ENCODE measurements at places on chromosomes 3 and 15.
A peak's percentile ranks its signal among the peaks of the same experiment; 100 is the strongest.

DNA sequence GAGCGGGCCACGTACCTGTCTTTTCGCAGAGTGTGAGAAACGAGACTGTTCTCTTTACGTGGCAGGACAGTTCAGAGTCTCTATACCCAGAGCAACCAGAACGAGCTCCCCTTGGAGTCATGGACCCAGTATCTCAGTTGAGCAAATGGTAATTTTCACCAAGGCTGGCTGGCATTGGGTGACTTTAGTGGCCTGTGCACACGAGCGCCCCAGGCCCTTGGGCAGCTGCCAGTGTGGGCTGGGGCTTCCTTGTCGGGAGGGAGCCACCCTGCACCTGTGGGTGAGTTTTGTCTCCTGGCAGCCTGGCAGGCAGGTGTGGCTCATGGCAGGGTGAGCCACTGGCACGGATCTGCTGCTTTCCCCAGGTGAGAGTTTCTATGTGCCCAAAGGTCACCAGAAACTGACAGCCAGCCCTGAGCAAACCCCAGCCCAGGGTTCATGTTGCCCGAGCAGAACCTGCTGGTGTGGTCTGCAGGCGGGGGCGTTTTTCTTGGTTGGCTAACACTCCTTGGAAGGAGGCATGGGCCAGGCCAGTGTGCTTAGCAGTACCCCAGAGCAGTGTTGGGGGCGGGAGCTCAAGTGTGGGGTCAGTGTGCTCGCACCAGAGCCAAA is 135.0 kb downstream of the TJP1 start:
- DNase-seq = no peak

- DNase-seq = no peak
Observed at GRCh38 chr3:72347819-72348319, 500.4 kb downstream of the SHQ1 start.

- no peak for DNase-seq
Observed at GRCh38 chr3:114542359-114542758, 248.5 kb downstream of the TIGIT start.

GRCh38 chr3:177106184-177106583 is 91.1 kb downstream of the TBL1XR1 start:
- no peak for DNase-seq

DNA sequence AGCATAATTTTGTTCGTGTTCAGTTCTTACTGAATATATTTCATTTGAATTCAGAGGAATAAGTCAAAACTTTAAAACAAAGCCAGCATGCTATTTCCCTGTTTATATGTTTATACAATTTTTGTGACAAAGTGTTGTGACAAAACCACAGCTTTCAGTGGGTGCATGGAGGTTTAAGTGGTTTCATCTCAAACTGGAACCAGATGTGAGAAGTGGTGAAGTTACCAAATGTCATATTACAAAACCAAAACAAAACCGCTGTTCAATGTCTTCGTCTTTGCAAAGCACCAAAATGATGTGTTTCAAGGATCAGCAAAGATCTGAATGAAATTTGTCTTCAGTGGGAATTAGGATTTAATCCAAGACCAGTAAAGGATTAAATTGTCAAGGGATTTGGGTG is 59.3 kb upstream of the OSTN start:
- DNase-seq = no peak

- DNase-seq = no peak
Observed at GRCh38 chr3:109643590-109643989, 306.2 kb upstream of the DPPA4 start.

DNA sequence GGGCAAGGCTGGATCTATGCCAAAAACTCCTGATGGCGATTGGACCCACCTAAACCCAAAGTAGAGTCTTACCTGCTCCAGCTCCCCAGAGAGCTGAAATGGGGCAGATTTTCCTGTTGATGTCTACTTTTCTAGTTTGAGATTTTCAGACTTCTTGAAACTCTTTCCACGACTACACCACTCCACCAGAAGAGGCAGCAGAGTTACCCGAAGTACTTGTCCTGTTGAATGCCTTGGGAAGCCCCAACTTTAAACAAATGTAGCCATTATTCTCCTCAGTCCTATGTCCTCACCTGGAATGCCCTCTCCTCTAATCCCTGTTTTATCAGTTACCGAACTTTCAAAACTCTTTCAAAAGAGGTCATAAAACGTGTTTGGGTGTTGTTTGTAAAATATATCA is 843.8 kb downstream of the VGLL3 start:
- no peak for DNase-seq

DNA sequence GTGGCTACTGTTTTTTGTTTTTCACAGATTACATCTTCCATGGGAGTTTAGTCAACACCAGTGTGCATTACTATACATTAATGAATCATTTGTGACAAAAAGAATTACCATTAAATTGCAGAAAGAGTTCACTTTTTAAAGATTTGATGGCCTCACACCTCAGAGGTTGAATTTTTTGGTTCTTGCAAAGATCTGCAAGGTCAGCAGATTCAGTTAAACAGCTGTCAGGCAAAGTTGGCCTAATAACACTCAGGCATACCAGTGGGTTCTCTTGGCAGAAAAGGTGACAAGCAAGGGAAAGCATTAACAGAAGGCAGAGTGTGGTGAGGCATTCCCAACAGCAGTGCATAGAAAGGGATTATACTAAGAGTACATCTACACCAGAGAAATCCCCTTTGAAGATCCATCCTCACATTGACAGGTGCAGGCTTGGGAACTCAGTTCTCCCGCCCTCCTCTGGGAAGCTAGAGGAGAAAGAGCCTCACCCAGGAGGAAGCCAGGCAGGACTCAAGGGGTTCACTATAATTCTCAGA is 24.3 kb upstream of the PTX3 start:
- no peak for DNase-seq

GRCh38 chr3:83065851-83066460 is 1304.5 kb upstream of the GBE1 start:
- DNase-seq = no peak

DNA sequence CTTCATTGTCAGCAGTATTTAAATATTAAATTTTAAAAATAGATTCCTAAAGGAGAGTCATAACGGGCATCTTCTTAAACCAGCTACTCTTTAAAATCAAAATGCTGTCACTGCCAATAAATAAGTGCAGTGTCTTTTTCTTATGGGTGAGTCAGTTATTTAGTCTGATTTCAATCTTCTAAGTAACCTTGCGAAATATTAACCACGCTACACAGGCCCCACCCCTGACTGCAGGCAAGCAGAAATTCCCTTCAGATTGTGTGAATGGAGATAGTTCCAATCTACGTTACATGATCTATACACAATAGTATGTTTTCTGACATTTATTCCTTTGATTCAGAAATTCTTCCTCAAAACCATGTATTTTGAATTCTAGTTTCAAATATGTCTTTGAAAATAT is 141.5 kb downstream of the GADL1 start:
- no peak for DNase-seq

DNA sequence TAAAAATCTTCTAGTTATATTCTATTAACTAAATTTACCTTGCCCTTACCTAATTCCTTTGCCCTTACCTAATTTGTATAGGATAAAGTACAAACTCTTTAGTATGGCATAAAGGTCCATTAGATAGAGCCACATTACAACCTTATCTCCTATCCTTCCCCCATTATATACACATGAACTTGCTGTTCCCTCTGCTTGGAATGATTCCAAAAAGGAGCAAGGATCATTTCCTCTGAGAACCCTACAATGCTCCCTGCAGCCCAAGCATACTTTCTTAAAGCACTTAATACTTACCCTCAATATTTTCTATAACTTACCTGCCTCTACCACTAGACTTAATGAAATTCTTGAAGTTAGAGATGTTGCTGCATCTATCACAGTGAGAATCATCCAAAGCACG is 118.9 kb upstream of the CCDC54 start:
- no peak for DNase-seq

DNA sequence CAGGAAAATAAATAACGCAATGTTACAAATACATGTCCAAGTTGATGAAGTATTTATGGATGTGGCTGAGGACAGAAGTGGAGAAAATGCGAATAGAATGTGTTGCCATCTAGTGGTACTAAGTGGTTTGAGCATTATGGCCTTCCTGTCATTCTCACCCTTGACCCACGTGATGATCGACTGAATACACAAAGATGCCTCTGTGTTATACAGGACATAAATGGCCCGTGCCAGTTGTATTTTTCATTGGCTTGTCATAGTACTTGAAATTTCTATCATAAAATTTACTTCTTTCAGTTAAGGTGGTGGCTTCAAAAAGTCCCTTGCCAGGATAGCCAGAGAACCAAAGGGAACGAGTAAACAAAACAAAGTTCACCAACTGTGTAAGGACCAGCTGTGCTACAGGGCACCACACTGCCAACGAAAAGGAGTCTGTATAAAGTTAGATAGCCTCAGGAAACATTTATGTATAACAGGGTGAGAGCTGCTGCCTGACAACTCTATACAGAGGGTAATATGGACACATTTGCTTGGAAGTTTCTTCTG is 103.7 kb downstream of the MYH15 start:
- peak; percentile 33 for DNase-seq

DNA sequence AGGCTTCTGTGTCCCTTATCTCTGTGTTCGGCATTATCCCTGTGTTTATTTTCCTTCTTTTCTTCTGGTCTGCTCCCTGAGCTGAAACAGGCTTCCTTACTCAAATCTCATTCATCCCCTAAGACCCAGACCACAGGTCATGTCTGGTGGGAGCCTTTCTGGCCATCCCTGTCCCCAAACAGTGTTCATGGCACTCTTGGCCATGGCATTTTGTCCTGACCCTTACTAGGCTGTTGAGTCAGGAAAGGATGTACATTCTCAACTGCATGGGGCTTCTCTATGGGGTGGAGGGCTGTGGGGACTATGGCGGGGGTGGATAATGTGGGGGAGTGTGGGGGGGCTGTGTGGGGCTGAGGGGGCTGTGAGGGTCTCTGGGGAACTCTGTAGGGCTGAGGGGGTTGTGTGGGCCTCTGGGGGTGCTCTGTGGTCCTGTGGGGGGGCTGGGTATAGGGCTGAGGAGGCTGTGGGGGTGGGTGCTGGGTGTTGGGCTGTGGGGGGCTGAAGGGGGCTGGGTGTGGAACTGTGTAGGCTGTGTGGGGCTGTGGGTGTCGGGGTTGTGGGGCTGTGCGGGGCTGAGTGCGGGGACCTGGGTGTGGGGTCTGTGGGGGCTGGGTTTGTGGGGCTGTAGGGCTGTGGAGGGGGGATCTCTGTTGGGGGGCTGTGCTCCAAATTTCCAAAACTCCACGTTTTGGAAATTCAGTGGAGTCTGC is 64.3 kb downstream of the KLF13 start:
- no peak for DNase-seq

- no peak for DNase-seq
Observed at GRCh38 chr15:39628144-39628508, 47.2 kb downstream of the THBS1 start.

- no peak for DNase-seq
Observed at GRCh38 chr15:68537506-68537905, 41.3 kb upstream of the CORO2B start.

GRCh38 chr3:44111482-44111881 is 130.2 kb upstream of the TOPAZ1 start:
- no peak for DNase-seq

DNA sequence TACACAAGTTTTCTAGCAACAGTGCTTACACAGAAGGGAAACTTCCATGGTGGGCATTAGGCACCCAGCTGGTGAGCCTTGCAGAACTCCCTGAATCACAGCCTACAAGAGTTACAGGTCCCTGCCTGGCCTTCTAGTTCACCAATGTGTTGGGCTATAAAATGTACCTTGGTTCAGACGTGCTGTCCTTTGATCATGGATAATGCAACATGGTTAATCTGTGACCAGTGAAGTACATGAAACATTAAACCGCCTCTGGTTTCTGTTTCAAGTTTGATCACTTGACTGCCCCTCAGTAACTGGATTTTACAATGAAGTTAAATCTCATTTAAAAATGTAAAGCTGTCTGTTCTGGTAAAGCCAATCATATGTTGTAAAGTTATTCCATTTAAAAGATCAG is 51.8 kb downstream of the FMN1 start:
- no peak for DNase-seq

DNA sequence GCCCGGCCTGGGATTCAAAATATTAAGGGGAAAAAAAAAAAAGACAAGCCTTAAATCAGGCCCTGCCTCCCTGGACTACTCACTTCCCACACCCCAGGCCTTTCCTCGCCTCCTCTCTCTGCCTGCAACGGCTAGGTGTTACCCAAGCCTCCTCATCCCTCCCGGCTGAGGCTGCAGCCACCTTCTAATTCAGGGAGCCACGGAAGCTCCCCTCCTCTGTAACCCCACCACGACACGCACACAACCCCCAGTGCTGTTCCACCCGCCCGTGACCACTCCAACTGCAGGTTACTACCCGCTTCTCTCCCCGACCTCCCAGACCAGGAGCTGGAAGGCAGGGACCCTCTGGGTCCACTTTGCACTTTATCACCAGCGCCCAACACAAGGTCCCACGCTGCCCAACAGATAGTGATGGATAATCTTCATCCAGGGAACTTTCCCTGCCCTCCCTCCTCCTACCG is 936 bp downstream of the KIF7 start:
- DNase-seq = no peak

DNA sequence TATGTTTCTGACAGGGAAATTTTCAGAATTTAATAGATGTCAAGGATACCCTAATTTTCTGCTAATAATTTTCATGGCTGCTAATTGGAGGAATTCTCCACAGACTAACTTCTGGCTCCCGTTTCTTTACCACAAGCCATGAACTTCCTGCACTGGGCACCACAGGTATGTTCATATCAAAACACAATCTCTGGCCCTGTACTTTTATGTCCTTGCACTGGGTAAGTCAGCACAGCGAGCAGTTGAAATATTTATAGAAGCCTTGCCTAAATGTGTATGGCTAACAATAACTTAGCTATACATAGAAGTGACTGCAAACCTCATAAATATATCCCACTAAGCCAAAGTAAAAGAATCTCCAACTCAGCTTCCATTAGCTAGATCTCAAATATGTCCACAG is 246.9 kb downstream of the ZIC1 start:
- no peak for DNase-seq

- no peak for DNase-seq
Observed at GRCh38 chr3:150146991-150147761, 176.5 kb upstream of the PFN2 start.

GRCh38 chr15:36501063-36501678 is 78.3 kb upstream of the CDIN1 start:
- DNase-seq = no peak

DNA sequence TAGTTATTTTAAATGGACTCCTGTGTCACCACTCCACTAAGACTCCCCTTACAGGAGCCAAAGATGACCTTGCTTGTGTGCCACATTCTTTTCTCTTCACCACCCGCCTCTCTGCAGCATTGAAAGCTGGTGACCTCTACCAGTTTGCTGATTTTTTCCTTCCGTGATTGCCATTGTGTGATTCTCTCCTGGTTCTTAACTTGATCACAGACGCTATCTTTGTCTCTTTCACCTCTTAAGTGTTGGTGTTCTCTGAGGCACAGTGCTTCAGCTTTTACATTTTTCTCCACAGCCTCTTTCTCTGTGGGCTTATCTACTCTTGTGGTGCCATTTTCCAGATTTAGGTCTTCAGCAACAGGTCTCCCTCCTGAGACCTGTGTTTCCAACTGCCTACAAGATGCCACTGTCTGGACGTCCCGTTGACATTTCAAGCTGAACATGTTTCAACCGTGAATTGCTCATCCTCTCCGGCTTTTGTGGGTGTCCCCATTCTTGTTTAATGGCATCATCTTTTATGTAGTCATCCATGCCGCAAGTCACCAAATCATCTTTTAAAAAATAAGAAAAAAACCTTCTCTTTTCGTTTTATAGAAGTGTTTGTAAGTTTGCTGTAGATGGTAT is 26.5 kb downstream of the IQGAP1 start:
- DNase-seq = no peak

Measured in effector memory CD8-positive, alpha-beta T cell (primary cell).